ENCODE measurements at places on chromosomes 12 and 14.

DNA sequence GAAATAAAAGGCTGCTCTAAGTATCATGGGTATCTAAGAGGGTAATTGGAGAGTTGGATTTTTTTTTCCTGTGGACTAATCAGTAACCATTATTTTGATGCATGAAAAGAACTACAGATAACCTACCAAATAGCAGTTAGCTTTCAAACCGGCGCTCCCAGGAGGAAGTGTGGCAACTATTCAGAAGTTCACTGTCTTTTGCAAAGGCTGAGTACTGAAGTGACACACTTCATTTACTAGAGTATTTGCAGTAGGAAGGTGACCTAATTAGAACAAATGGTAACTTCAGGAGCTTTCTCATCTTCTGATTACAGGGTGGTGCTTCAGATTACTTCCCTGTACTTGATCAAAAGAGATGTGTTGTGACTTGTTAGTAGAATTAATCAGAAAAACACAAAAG is 87.7 kb downstream of the PELI2 start:
- H3K4me1 ChIP-seq: peaks cover 10% of the 10 kb centered on the region
- no peak overlapping the region for H3K27ac ChIP-seq
- no peaks in the 10 kb centered on the region for H3K27me3 ChIP-seq
- no peak overlapping the region for H3K4me3 ChIP-seq
- DNase-seq: no peak
- no peaks in the 10 kb centered on the region for H3K36me3 ChIP-seq

GRCh38 chr14:21257394-21257909 is 11.8 kb downstream of the HNRNPC start:
- peaks cover 5% of the 10 kb centered on the region for H3K27me3 ChIP-seq
- DNase-seq: no peak
- H3K27ac ChIP-seq: no peak overlapping the region
- peaks cover 45% of the 10 kb centered on the region for H3K36me3 ChIP-seq

- no peak overlapping the region for H3K4me3 ChIP-seq
- no peaks in the 10 kb centered on the region for H3K36me3 ChIP-seq
- no peaks in the 10 kb centered on the region for H3K27me3 ChIP-seq
- no peak for DNase-seq
- no peak overlapping the region for H3K27ac ChIP-seq
Measured at GRCh38 chr12:65432651-65433050, 154.2 kb downstream of the MSRB3 start.

GRCh38 chr12:77575376-77575919 is 255.2 kb upstream of the NAV3 start:
- H3K27ac ChIP-seq: no peak overlapping the region
- no peak overlapping the region for H3K4me3 ChIP-seq
- no peak for DNase-seq
- no peaks in the 10 kb centered on the region for H3K36me3 ChIP-seq

GRCh38 chr14:21537090-21537424 is 10.9 kb upstream of the SALL2 start:
- peaks cover 11% of the 10 kb centered on the region for H3K27me3 ChIP-seq
- no peak for DNase-seq
- H3K27ac ChIP-seq: peak overlapping the region; percentile 86
- peak overlapping the region; percentile 92 for H3K4me3 ChIP-seq

DNA sequence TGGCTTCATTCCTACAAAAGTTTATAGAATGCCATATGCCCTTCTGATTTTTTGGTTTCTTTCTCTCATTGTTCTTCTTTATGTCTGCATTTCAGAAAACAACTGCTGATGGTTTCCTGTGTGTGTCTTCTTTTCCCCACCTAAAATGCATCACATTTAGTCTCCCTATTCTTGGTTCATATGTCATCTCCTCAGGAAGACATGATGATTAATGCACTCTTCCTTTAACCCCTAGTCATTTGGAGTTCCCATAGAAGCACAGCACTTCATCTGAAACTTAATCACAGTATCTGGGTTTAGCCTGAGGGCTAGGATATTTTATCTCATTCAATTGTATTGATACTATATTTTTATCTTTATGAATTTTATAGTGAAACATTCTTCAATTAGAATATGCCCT is 21.5 kb downstream of the GNPNAT1 start:
- no peaks in the 10 kb centered on the region for H3K4me1 ChIP-seq
- H3K4me3 ChIP-seq: no peak overlapping the region
- no peaks in the 10 kb centered on the region for H3K27me3 ChIP-seq
- H3K36me3 ChIP-seq: peaks cover 10% of the 10 kb centered on the region

DNA sequence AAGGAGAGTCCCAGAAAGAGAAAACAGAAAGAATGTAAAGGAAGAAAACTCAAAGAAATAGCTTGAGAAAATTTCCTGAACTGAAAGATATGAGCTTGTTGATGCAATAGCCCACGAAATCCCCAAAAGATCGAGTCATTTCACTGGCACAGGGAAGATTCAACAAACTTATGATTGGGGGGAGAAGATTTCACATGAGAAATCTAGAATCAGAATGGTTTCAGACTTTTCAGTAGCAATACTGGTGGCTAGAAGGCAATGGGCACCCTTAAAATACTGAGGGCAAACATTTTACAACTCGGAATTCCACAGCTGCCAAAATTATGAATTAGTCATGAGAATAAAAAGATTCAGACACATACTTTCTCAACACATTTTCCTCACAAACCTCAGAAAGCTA is 8.9 kb upstream of the KRT7 start:
- no peak overlapping the region for H3K27ac ChIP-seq
- H3K4me3 ChIP-seq: no peak overlapping the region
- DNase-seq: no peak

DNA sequence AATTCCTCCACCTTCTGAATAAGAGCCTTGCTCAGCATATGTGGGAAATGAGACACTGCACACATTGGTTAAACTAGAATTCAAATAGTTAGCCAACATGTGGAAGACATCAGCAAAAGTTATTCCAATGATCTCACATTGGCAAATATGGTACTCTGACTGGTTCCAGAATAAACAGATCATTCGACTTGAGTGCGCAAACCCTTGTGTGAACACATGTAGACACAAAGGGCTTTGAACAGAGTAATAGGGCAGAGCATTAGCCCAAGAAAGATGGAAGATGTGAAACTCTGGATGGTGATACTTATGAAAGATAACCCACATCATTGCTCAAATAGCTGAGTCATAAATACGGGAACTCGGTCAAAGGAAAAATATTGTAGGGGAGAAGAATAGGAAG is 1133.4 kb upstream of the SEL1L start:
- no peak for DNase-seq
- H3K36me3 ChIP-seq: no peaks in the 10 kb centered on the region
- no peak overlapping the region for H3K27ac ChIP-seq
- H3K4me3 ChIP-seq: no peak overlapping the region
- H3K4me1 ChIP-seq: no peaks in the 10 kb centered on the region

DNA sequence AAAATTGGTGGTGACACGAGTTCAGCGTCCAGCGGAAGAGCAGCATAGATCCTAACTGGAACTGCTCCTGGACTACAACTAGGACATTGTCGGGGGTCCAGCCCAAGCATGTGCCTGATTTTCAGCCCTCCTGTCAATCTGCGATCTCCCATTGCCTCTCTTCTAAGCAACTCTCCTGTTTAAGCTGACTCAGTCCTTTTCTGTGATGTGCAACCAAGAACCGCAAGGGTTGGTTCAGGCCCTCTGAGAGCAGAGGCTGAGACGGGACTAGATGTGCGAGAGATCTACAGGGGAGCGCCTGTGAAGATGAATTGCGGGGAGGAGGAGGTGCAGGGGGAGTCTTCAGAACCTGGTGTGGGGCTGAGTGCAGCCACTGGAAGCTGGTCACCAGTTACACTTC is 3.7 kb upstream of the PAPLN start:
- H3K27me3 ChIP-seq: peaks cover 25% of the 10 kb centered on the region
- peaks cover 5% of the 10 kb centered on the region for H3K36me3 ChIP-seq
- no peak overlapping the region for H3K27ac ChIP-seq
- no peak for DNase-seq
- H3K4me3 ChIP-seq: no peak overlapping the region

GRCh38 chr14:22177870-22178269 is 411.2 kb downstream of the DAD1 start:
- H3K4me1 ChIP-seq: peaks cover 30% of the 10 kb centered on the region
- H3K27ac ChIP-seq: peak overlapping the region; percentile 38
- H3K27me3 ChIP-seq: no peaks in the 10 kb centered on the region
- DNase-seq: peak; percentile 22

GRCh38 chr12:19712041-19712440 is 272.7 kb downstream of the AEBP2 start:
- H3K4me1 ChIP-seq: no peaks in the 10 kb centered on the region
- H3K36me3 ChIP-seq: no peaks in the 10 kb centered on the region
- DNase-seq: no peak
- no peaks in the 10 kb centered on the region for H3K27me3 ChIP-seq
- no peak overlapping the region for H3K4me3 ChIP-seq

DNA sequence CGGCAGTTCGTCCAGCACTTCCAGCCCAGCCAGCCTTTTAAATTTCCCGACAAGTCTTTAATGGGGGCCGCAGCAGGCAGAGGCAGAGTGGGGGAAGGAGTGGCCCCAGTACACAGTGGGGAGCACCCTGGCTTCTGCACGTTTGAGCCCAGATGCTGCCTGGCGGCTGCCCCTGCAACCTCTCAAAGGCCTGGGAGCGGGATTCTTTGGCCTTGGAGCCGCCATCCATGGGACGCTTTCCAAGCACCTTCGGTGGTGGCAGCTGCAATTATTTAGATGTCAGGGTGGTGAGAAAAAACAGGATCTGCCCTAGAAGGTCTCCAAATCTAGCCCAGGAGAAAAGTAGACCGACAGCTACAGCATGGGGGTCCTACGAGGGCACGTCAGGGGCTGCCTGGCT is 46.0 kb downstream of the FAM222A start:
- H3K36me3 ChIP-seq: peaks cover 30% of the 10 kb centered on the region
- no peak for DNase-seq
- no peak overlapping the region for H3K27ac ChIP-seq
- H3K4me1 ChIP-seq: peaks cover 8% of the 10 kb centered on the region

GRCh38 chr14:101554991-101555668 is 6.2 kb upstream of the DIO3 start:
- H3K4me1 ChIP-seq: peaks cover 3% of the 10 kb centered on the region
- H3K4me3 ChIP-seq: no peak overlapping the region
- no peak overlapping the region for H3K27ac ChIP-seq
- H3K27me3 ChIP-seq: peaks cover 17% of the 10 kb centered on the region
- H3K36me3 ChIP-seq: peaks cover 8% of the 10 kb centered on the region
- DNase-seq: no peak

GRCh38 chr14:52455291-52456088 is 96.8 kb downstream of the TXNDC16 start:
- no peak for DNase-seq
- no peaks in the 10 kb centered on the region for H3K36me3 ChIP-seq
- no peaks in the 10 kb centered on the region for H3K27me3 ChIP-seq
- H3K4me1 ChIP-seq: no peaks in the 10 kb centered on the region
- H3K27ac ChIP-seq: no peak overlapping the region

DNA sequence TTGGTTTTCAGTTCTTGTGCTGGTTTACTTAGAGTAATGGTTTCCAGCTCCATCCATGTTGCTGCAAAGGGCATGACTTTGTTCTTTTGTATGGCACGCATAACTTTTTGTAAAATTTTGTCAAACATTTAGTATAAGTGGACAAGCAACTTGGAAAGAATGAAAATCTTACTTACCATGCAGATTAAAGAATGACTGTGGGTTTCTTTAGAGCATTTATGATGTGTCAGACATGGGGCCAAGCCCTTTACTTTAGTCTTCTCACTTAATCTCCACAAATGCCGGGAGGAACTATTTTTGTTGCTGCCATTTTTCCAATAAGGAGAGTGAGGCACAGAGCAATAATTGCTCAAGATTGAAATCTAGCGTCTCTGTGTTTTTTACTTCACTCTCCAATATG is 652.5 kb upstream of the TBX3 start:
- no peaks in the 10 kb centered on the region for H3K27me3 ChIP-seq
- no peak overlapping the region for H3K4me3 ChIP-seq
- no peak for DNase-seq
- H3K4me1 ChIP-seq: peaks cover 3% of the 10 kb centered on the region
- H3K27ac ChIP-seq: no peak overlapping the region
- H3K36me3 ChIP-seq: no peaks in the 10 kb centered on the region

DNA sequence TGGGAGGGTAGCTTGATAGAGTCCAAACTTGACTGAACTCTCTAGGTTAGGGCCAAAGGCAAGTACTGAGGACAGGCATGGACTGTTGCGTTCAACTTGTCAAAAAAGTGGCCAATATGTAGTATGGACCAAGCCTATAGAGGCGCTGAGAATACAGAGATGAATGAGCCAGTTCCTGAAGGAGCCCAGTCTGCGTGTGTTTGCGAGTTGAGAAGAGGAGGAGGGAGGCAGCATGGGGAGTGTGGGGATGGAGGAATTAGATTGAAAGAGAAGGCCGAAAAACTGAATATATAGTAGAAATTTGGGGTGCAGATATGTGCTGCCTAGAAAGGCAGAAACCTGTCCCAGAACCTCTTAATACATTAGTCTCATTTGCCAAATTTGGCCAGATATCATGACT is 412.4 kb downstream of the PCNX1 start:
- DNase-seq: no peak
- peak overlapping the region; percentile 70 for H3K27ac ChIP-seq
- H3K4me1 ChIP-seq: peaks cover 27% of the 10 kb centered on the region
- H3K4me3 ChIP-seq: peak overlapping the region; percentile 88

GRCh38 chr12:6653342-6653741 is 6.1 kb upstream of the ACRBP start:
- peak overlapping the region; percentile 9 for H3K27ac ChIP-seq
- H3K27me3 ChIP-seq: peaks cover 6% of the 10 kb centered on the region
- H3K4me1 ChIP-seq: peaks cover 25% of the 10 kb centered on the region
- peaks cover 18% of the 10 kb centered on the region for H3K36me3 ChIP-seq

DNA sequence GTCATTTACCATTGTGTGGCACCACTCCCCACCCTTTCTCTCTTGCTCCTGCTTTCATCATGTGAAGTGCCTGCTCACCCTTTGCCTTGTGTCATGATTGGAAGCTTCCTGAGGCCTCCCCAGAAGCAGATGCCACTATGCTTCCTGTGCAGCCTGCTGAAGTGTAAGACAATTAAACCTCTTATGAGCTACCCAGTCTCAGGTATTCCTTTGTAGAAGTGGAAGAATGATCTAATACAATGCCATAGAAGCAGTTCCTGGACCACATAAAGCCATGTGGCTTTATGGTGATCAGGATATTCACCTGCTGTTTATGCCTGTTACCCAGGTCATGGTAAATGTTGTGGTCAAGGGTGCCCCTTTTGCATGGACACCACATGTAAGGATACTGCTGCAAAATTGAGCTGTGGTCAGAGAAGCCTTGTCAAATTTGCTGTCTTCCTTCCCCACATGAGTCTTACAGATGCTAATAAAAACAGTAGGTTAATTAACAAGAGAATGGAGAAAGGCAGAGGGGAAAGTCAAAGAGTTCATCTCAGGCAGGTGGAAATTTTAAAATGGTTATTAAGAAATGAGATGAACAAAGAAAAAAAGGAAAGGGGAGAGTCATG is 112.8 kb upstream of the IFNG-AS1 start:
- peaks cover 4% of the 10 kb centered on the region for H3K36me3 ChIP-seq
- H3K27me3 ChIP-seq: no peaks in the 10 kb centered on the region
- no peaks in the 10 kb centered on the region for H3K4me1 ChIP-seq
- DNase-seq: no peak
- no peak overlapping the region for H3K4me3 ChIP-seq
